ENCODE measurements at places on chromosomes 13 and 19.

DNA sequence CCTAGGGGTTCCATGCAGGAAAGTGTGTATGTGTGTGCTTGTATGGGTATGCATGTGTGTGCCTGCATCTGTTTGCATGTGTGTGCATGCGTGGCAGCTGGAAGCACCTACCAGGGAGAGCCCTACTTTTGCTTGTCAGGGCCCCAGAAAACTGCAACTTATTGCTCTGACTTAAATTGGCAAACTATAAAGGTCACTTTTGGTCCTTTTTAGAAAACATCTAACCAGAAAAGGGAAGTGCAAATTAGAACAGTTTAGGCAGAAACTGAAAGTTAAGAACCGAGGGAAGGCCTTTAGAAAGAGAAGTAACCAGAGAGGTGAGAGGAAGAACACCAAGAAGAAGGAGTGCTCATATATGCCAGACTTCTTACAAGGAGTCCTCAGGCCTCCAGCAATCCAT is 32.5 kb downstream of the DLEU7 start:
- no peak for DNase-seq

DNA sequence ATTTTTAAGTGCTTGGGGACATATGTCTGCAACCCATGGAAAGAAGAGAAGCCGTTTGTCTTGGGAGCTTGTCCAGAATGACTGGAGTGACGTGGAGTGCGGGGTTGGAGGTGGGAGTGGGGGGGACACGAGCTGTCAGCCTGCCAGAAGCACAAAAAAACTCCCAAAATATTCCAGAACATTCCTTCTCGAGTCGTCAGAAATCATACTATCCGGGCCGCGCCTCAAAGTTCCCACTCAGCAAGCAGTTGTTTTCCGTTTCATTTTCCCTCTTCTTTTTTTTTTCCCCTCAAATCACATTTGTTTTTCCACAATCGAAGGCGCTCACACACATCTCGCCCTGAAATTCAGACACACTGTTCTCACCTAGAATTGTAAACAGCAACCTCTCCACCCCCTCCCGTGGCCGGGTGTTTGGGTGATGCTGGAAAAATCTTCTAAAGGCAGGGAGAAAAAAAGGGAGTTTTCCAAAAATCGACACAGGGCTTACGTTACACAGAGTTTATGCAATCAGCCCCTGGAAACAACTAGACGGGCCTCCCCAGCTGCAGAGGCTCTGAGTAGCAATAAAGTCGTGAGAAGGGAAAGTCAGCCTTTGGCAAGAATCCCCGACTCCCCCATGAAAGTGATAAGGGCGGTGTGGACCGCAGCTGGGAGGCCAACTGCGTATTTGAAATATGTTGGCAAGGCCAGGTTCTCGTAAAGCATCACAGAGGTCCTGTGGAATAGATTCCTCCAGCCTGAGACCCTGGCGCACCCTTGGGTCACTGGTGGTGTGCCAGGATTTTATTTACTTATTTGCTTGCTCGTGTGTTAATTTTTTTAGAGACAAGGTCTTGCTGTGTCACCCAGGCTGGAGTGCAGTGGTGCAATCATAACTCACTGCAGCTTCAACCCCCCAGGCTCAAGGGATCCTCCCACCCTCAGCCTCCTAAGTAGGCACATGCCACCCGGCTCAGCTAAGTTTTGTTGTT is 31.2 kb upstream of the KLF2 start:
- no peak for DNase-seq

DNA sequence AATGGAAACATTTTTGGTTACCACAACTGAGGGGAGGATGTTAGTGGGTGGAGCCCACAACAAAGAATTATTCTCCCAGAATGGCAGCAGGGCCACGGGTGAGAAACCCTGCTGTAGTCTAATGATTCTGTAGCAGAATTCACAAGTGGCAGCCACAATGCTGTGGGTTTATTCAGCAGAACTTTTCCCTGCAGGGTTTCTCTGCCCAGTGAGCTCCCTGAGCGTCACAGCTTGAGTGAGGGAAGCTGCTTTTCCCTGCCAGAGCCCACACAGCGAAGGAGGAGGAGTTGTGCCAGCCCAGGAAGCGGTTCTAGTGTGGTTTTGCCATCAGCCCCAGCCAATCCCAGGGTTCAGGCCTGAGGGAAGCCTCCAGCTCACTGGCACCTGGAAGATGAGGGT is 4.4 kb downstream of the ATP12A start:
- no peak for DNase-seq

DNA sequence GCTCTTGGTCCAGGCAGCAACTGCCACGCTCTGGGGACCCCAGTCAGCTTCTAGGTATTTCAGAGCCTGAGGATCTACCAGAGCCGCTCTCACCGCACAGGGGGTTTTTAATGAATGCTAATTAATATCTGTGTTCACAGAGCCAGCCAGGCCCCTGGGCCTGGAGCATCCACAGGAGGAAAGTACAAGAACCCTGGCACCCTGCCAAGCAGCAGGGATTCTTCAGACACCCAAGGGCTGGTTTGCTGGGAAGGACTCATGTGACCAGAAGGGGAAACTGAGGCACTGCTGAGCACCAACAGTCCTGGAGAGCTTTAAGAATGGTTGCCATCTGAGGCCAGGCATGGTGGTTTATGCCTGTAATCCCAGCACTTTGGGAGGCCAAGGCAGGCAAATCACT is 38.0 kb upstream of the ADGRE5 start:
- DNase-seq, result no peak

DNA sequence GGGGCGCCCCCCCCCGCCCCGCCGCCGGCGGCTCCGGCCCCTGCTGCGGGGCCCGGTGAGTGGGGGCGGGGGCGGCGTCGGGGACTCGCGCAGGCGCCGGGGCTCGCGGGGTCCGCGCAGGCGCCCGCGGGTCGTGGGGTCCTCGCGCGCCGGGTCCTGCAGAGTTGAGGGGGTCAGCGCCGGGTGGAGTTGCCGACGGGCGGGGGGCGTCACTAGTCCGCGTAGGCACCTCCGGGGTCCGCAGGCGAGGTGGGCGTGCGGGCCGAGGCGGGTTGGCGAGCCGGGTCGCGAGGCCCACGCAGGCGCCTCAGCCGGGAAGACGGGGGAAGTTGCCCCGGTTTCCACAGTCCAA is 365 bp downstream of the PPP6R1 start:
- peak; percentile 84 for DNase-seq

- DNase-seq, result no peak
Measured at GRCh38 chr13:72740015-72740414, 12.3 kb downstream of the BORA start.

DNA sequence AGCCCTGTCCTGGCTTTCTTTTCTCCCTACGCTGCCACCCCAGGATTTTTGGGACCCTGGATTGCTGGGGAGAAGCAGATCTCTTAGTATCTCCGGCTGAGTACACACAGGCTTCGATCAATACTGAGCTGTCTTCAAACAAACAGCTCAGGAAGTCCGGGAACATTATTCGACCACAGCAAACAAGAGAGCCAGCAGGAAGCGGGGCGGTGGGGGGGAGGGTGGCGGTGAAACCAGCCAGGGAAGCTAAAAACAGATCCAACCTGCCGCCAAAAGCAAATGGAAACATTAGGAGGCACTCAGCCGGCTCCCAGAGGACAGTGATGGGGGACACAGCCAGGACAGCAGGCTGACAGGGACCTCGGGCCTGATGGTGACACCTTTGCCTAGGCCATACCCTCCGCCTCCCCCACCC is 12.2 kb upstream of the BCAM start:
- no peak for DNase-seq

DNA sequence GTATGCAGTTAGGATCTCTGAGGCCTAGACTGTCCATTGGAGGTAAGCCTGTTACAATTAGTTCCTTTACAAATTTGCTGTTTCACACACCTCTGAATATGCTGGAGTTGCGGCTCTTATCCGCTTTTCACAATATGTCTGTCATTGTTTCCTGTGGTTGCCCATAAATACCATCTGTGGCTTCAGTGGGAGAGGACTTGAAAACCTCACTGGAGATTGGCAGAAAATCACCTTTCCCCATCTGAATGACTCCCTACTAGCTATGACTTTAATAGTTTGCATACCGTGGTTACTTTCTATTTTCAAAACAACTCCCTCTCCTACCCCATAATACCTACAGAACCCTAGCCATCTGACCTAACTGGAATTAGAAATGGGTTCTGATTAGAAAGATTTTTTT is 454.3 kb downstream of the PCDH17 start:
- DNase-seq, result no peak

GRCh38 chr19:54247106-54247930 is 4.7 kb upstream of the LILRA6 start:
- DNase-seq, result no peak

GRCh38 chr13:84025824-84026223 is 143.6 kb upstream of the SLITRK1 start:
- DNase-seq, result no peak

DNA sequence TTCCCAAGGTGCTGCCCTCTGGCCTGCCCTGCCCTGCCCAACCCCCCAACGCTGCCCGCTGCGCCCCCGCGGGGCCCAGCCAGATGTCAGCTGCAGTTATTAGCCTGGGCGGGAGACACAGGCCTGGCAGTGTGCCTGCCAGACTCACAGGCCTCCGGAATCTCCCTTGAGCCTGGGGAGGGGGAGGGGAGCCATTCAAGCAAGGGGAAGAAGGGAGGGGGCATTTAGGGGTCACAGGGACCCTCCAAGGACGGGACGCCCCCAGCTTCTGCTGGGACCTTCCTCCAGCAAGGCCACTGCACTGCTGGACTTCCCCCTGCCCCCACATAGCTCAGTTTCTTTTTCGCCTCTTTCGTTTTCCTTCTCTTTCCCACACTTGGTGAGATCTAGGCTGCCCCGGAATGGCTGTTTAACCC is 2.6 kb upstream of the JUNB start:
- peak; percentile 85 for DNase-seq

All from activated effector memory CD4-positive, alpha-beta T cell treated with anti-CD3 and anti-CD28 coated beads, Interleukin-2, amount 50 U/mL, for 16 hours (primary cell).